ENCODE measurements at places on chromosomes 16 and 17.

DNA sequence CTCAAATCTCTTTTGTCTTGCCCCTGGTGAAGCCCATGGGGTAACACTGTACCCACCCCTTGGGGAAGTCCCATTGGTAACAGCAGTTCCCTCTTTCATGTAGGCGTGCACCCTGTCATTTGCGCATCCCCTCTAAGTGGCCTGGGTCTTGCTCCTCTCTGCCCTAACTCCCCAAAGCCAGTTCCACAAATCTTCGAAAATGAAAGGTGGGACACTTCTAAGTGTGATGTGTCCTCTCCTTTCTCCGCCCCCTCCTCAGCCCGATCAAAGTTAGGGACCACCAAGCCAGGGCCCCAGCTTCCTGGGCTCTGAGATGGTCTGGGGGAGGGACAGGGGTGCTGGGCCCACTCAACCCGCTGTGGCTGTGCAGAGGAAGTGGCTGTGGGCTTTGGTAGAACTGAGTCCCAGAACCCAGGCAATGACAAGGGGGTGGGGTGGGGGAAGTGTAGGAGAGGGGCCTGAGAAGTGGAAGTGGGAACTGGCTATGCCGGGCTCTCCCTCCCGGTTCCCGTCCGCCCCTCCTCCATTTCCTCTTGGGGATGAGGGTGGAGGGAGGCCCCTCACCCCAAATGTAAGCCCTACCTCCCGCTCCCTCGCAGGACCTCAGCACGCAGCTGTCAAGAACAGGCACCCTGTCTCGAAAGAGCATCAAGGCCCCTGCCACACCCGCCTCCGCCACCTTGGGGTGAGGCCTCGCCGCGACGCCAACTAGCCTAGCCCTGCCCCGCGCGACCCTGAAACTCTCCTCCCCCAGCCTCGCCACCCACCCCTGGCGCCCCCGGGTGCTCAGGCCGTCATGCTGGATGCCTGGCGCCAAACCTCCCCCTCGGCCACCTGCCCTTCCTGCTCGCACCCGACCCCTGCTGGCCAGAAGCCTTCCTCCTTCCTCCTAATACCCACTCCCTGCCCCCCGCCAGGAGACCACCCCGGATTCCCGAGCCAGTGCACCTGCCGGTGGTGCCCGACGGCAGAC lies 8.7 kb downstream of the ABI3 start:
- DNase-seq = no peak

DNA sequence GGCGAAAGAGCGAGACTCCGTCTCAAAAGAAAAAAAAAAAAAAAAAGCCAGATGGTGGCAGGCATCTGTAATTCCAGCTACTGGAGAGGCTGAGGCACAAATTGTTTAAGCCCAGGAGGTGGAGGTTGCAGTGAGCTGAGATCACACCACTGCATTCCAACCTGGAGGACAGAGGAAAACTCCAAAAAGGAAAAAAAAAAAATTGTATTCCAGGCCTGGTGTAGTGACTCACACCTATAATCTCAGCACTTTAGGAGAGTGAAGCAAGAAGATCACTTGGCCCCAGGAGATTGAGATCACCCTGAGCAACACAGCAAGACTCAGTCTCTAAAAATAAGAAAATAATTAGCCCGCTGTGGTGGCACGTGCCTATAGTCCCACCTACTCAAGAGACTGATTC lies 20.1 kb downstream of the HBQ1 start:
- DNase-seq = no peak

- no peak for DNase-seq
Observed at GRCh38 chr16:73725156-73725555, 571.5 kb upstream of the PSMD7 start.

DNA sequence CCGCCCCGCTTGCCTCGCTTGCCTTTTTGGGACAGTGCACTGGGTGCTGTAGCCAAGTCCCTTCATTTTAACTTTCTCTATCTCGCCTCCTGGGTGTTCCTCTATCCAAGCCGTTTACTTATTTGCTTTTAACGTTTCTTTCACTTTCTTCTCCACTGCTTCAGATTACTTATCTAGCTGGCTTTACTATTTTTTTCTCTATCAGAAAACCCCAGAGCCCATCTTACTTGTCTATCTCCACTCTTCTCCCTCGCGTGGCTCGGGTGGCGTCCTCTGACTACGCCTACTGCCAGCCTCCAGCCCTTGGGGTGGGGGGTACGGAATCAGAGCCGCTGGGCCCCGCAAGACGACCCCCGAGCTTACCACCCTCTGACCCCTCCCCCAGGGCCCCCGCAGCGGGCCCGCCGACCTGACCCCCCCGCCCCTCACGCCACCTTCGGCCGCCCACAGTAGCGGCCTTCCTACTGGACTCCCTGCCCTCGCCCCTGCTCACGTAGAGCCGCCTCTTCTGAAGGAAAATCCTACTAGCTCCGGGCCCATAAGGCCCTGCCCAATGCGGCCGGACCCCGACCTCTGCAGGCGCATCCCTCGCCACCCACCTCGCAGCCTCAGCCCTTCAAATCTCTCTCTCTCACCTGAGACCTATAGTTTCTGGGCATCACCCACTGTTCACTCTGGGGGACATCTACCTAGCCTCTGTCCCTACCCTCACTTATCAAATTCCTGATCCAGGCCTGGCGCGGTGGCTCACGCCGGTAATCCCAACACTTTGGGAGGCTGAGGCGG lies 1.0 kb upstream of the SLC12A4 start:
- DNase-seq = no peak

GRCh38 chr16:70600730-70601129 lies 45.6 kb upstream of the IL34 start:
- DNase-seq = no peak

GRCh38 chr17:8117367-8117979 lies 841 bp downstream of the ALOXE3 start:
- DNase-seq = no peak

DNA sequence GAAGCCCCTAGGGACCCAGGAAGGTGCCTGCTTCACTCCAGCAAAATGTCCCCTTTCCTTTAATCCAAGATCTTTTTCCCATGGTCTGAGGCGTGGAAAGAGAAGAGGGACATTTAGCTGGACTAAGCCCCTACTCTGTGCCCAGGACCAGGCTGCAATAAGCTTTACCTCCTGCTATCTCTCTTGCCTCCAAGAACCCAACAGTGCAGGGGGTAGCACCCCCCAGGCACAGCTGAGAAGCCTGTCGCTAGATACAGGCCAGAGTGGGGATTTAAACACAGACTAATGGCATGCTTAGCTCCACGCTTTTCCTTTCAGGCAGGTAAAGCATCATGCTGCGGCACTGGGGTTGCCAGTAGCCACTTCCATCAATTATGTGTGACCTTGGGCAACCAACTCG lies 24.5 kb upstream of the CCL1 start:
- no peak for DNase-seq

- no peak for DNase-seq
Observed at GRCh38 chr16:1027501-1027815, 45.1 kb upstream of the SSTR5 start.

- DNase-seq = peak; percentile 26
Observed at GRCh38 chr16:46885960-46886763, 2.0 kb downstream of the GPT2 start.

DNA sequence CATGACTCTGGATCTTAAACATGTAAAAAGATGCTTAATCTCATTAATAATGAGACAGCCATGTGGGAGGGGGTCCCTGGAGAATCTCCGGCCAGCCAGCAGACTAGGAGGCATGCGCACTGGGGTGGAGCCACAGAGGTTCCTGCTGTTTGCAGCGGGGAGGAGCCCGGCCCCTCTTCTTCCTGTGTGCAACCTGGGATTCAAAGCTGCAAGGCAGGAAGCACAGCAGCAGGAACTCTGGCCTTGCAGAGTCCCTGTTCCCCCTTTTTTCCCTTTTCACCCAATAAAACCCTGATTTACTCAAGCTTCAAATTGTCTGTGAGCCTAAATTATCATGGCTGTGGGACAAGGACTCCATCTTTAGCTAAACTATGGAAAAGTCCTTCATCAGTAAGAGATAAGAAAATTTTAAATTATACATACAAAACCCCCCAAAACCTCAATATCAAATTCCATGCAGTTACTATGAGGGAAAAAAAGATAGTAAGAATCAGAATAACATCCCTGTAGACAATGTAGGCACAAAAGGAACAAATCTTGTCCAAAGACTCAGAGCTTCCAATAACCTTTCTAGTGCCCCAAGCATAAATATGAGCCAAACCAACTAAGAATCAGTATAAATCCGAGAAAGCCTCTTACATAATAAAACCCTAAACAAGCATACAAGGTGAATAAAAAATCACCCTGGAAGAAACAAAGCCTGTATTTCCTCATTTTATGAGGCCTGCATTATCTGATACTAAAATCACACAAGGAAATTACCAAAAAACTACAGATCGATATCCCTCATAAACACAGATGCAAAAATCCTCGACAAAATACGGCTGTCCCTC lies 12.1 kb downstream of the CFDP1 start:
- DNase-seq = no peak

DNA sequence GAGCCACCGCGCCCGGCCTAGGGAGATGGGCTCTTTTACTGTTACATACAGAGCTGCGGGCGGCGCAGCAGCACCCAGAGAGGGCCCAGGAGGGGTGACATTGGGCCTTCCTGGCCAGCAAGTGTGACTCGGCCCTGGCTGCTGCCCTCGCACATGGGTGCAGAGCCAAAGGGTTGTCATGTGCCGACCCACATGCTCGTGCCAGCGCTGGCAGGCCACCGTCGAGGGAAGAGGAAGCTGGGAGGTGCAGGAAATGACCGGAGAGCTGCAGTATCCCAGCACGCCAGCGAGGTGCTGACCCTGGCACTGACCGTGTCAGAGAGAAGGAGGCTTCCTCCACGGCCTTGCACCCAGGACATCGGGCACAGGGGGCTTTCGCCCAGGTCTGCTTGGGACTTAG lies 8.0 kb downstream of the ENDOV start:
- no peak for DNase-seq

GRCh38 chr16:3065069-3065741 lies at the start of gene IL32:
Gene IL32 (plus strand): TSS chr16:3065640. CDS start chr16:3065812, 172 bp downstream.
- DNase-seq = peak; percentile 36

GRCh38 chr17:44235583-44235936 lies 16.1 kb upstream of the UBTF start:
- no peak for DNase-seq

DNA sequence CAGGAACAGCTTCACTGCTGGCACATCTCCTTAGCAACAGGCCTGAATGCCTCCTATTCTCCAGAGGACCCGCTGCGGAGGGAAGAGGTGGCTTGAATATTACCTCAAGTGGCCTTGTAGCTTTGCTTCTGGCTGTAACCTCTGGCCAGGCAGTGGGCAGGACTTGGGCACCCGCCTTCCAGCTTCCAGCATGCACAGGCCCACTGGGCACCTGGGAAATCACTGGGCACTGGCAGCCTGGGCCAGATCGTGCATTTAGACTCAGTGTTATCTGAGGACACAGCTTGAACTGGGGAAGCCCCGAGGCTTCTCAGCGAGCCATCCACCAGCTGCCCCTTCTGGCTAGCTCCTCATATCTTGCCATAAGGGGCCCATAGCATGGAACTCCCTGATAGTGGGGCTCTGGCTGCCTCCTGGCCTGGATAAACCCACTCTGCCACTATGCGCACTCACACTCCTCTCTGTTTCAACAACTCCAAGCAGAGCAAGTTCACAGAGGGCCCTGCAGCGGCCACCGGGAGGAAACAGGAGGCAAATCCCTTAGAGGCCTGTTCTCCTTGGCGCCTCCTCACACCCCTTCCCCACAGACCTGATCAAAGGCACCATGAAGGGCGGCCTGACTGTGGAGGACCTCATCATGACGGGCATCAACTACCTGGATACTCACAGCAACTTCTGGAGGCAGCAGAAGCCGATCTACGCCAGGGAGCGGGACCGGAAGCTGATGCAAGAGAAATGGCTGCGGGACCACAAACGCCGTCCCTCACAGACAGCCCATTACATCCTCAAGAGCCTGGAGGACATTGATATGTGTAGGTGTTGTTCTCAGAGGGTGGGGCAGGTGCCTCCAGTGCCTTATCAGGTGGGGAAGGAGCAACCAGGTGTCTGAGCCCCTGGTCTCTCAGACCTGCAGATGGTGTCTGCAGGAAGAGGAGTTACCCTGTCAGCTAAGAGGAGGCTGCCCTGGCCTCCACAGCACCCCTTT lies 7.8 kb downstream of the ODAD4 start:
- no peak for DNase-seq

- no peak for DNase-seq
Observed at GRCh38 chr16:78098087-78098486, 1.4 kb upstream of the WWOX start.

DNA sequence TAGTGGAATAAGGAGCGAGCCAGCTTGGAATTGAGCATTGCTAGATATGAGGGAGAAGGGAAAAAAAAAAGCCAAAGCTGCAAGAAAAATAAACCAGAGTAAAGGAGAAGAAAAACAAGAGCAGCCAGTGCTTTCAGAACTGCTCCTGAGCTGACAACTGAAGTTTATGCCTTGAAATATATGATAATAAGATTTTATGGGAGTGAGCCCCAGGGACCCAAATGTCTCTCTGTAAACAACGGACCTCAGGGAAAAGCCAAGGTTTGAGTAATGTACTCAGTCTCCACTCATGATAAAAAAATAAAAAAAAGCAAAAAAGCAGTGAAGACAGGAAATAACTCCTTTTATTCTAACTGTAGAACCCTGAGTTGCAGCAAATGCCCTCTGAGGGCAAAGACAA lies 132.6 kb downstream of the SNX11 start:
- DNase-seq = no peak

GRCh38 chr17:48893646-48894508 lies 1.3 kb downstream of the ATP5MC1 start:
- no peak for DNase-seq

- DNase-seq = no peak
Observed at GRCh38 chr17:75088465-75089417, 987 bp downstream of the SLC16A5 start.

- no peak for DNase-seq
Observed at GRCh38 chr17:5127910-5128309, 12.1 kb downstream of the USP6 start.

GRCh38 chr17:63450551-63450950 lies 4.4 kb upstream of the CYB561 start:
- no peak for DNase-seq

DNA sequence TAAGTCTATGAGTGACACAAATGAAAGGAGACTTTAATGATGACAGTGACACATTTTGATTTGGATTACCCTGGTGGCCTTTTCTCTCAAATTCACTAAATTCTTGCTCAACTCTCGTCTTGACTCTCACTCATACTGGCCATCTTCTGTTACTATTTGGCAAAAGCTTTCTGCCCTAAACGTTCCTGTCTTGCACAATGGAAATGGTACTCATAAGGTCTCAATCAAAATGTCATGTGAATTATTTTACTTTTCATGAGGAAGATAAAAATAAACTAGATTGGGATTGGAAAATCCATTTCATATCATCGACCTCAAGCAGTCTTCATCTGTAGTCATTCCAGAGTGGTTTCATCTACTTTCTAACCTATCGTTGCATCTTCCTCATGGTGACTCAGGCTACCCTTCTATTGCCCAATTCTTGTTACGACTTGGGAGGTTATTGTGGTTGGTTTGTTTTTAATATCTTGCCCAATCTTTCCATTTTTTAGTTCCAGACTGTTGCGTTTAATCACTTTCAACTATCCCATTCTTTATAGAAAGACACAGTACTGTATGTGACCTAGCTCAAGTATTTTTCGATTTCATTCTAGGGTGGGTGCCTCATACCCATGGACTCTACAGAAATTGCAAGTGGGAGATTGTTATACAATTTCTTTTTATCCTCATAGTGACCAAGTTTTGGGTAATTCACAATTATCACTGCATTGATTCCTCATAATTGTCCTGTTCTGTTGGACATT lies 317.2 kb upstream of the KCNJ16 start:
- peak; percentile 71 for DNase-seq
